ENCODE measurements at places on chromosomes 3 and 15. TPM values are rescaled to one million over a fixed set of nuclear protein-coding genes. Genes with fewer than 3 reads are reported as not detected.

The MUC20 gene
- total RNA-seq, result 16.2 TPM

DNA sequence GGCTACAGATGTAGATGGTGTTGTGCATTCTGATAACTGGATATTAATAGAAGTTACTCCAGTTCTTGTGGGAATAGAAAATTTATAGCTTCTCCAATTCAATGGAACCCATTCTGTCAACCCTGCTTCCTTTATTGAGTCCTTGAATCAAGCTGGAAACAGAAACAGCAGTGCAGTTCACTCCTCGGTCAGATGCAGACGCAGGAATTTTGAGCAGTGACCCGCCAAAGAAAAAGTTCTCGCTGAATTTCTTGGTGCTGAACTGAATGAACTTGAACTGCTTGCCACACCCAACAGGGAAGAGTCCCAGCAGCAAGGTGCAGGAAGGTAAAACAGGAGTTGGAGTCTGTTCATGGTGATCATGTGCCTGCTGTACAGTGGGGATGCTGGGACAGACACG lies 10.3 kb downstream of the HRH1 start:
- H3K27me3 ChIP-seq, result no peaks in the 10 kb centered on the region
- H3K36me3 ChIP-seq, result no peaks in the 10 kb centered on the region
- no peaks in the 10 kb centered on the region for H3K4me1 ChIP-seq

GRCh38 chr15:95884276-95884675 lies 446.2 kb upstream of the NR2F2 start:
- H3K4me1 ChIP-seq, result peaks cover 6% of the 10 kb centered on the region
- no peak overlapping the region for H3K27ac ChIP-seq
- DNase-seq, result no peak
- no peak overlapping the region for H3K4me3 ChIP-seq
- no peaks in the 10 kb centered on the region for H3K36me3 ChIP-seq

The ZIC4 gene
- 0.06 TPM for total RNA-seq

GRCh38 chr3:120595788-120596115 lies 384 bp upstream of the NDUFB4 start:
- no peaks in the 10 kb centered on the region for H3K36me3 ChIP-seq
- peak overlapping the region; percentile 90 for H3K4me3 ChIP-seq
- peak overlapping the region; percentile 94 for H3K27ac ChIP-seq
- peaks cover 12% of the 10 kb centered on the region for H3K4me1 ChIP-seq
- no peak for DNase-seq

DNA sequence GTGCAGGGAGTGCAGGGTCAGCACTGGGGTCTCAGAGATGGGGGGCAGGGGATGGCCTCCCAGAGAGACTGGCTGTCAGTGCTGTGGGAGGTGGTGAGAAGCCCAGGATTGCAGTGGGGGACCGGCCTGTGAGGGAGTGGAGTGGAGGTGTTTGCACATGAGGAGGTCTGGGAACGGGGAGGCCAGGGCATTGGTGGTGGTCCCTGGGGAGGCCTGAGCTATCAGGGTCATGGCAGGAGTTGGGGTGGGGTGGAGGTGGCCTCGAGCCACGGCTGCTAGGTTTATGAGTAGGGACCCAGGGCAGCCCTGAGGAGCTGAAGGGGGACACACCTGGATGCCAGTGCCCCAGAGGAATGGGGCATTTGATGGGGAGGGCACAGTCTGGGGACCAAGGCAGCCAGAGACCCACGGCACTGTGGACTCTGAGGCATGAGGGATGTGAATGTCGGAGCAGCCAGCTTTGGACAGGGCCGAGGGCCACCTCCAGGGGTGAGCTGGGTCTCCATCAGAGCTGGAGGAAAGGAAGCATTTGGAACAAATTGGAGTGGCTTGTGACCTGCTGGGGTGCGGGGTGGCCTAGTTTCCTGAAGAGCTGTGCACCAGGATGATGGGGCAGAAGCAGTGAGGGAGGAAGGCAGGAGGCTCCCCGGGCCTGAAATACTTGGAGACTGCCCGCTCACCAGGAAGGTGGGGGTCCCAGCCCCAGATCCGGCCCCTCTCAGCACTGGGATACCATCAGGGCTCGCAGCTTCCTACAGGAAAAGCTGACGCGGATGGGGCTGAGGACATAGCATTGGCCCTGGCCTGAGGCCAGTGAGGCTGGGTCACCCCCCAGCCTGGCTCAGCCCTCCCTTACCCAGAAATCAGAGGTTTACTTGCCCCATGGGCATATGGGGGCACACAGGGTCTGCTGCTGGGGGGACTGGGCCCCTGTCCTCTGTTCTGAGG lies 9.5 kb upstream of the CSPG4 start:
- H3K36me3 ChIP-seq, result no peaks in the 10 kb centered on the region
- no peak overlapping the region for H3K4me3 ChIP-seq
- peaks cover 7% of the 10 kb centered on the region for H3K4me1 ChIP-seq
- H3K27ac ChIP-seq, result no peak overlapping the region
- no peaks in the 10 kb centered on the region for H3K27me3 ChIP-seq
- DNase-seq, result no peak
